CD4-positive, alpha-beta memory T cell (primary cell): ENCODE measurements at places on chromosomes 13 and 19.

GRCh38 chr19:35528218-35529038, at the start of gene SBSN:
Gene SBSN, minus strand, starts transcription at chr19:35528311. Its CDS starts 30 bp downstream, at chr19:35528281.
- no peak for DNase-seq

- DNase-seq: no peak
Observed at GRCh38 chr13:95258619-95259194, 42.5 kb downstream of the ABCC4 start.

- no peak for DNase-seq
Observed at GRCh38 chr13:90055121-90055520, 1292.4 kb upstream of the MIR17HG start.

DNA sequence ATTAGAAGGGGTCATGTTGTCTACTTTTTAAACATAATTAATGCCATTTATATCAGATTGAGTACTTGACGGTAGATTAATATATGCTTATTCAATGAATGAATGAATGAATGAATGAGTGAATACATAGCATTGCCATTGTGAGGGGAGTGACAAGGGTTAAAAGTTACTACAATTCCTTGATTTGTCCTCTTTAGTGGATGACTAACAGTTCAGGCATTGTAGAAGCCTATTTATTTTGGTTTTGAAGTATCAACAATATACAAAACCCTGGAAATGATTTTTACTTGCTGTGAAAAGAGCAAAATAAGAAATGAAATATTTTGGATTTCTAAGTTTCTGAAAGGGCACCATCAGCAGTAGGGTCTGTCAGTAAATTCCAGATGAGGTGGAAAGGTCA, 122.7 kb downstream of the CYSLTR2 start:
- DNase-seq: no peak

- DNase-seq: no peak
Observed at GRCh38 chr13:96218475-96218874, 128.6 kb downstream of the HS6ST3 start.

DNA sequence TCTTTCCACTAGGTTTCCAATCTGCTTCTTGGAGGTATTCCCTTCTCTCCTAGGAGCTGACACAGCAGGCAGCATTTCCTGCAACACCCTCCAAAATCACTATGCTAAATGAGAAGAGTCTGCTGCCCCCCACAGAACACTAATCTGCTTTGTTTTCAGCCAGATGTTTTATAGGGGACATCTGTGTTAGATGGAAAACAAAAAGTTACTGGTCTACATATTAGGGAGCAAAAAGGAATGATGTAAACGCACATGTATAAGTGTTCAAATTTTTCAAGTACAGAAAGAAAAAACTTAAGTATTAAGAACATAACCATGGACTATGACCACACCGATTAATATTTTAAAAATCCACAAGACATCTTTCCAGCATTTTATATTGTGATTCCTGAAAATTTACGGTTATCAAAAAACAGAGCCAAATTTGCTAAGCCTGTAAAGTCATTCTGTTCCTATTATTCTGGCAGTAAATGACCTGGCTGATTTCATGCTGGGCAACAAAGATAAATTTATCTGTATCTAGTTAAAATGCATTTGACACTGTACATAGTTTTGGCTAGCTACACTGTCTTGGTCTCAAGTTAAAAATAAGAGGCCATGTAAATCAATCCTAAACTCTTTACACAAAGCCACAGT, 63.3 kb downstream of the DCLK1 start:
- DNase-seq: no peak

DNA sequence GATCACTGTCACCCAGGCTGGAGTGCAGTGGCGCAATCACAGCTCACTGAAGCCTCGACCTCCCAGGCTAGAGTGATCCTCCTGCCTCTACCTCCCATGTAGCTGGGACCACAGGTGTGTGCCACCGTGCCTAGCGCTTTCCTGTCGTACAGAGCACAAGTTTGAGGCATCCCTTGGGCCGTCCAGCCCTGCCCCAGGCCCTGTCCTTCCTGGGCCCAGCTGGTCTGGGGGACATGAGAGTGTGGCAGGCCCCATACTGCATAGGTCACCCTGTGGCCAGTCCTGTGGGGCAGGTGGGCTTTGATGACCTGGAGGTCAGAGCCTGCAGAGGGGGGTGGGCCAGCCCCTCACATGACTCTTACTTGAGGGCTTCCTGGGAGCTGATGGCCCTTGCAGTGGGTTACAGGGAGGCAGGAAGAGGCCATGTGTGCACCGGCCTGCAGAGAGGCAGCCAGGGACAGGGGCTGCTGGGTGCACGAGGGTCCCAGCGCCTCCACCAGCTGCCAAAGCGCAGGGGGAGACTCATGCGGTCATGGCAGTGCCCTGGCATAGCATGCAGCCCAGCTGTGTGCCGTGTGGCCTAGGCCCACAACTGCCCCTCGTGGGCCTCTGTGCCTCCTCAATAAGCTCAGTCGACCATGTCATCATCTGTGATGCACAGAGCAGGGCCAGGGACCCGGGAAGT, 61.4 kb downstream of the KDM4B start:
- no peak for DNase-seq

DNA sequence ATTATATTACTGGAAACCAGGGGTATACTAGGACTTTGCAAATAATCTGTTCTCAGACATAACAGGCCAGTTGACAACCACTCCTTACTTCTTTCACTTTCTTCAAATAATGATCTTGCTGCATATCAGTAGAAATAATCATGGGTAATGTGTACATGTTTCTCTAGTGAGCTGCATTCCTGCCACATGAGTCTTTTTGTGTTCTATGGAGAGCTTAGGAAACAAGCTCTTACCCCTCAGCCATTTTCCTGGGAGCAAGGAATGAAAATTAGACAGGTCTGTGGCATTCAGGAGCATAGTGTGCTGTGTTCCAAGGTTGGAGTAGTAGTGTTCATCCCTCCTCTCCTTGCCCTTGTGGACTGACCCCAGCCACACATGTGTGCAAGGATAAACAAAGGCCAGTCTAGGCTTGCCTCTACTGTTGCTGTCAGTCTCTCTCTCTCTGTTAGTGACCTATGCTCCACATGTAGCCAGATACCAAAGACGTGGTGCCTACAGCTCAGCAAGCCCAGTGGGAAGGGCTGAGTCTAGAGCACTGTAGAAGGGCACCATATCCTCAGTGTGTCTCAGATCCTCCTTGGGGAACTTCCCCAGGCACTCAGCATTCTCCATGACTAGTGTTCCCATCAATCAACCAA, 11.5 kb upstream of the OXGR1 start:
- DNase-seq: no peak

DNA sequence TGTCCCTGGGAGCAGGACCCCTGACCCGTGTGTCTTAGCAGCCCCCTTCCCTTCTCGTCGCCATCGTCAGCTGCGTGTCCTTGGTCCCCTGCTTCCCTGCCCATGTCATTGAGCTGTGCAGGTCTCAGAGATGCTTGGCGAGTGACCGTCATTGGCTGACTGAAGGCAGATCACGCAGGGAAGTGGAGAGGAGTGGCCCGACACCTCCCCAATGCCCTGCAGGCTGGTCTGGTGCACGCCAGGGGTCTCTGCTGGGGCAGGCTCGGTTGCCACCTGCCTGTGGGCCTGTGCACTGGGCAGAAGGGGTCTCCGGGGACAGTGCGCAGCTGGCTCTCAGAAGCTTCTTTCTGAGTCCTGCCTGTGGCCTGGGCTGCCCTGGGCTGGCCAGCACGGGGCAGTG, 6.2 kb downstream of the GNA11 start:
- no peak for DNase-seq

GRCh38 chr19:34503531-34504272, 22.1 kb downstream of the WTIP start:
- DNase-seq: no peak

DNA sequence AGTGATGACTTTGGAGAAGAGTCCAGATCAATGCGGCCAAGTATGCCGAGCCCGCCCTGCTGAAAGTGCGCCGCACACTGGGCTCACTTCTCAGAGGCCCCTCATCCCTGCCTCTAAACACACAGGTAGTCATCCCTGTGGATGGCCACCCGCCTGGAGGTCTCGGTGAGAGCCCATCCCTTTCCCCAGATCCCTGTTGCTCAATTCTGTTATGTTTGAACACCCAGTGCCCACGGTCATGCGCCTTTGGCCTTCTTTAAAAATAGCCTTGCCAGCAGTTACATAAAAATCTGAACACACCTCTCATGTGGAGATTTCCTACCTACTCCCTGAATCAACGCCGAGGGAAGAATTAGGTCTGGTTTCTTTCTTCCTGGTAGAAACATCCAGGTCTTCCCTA, 11.9 kb downstream of the ELAVL1 start:
- no peak for DNase-seq

DNA sequence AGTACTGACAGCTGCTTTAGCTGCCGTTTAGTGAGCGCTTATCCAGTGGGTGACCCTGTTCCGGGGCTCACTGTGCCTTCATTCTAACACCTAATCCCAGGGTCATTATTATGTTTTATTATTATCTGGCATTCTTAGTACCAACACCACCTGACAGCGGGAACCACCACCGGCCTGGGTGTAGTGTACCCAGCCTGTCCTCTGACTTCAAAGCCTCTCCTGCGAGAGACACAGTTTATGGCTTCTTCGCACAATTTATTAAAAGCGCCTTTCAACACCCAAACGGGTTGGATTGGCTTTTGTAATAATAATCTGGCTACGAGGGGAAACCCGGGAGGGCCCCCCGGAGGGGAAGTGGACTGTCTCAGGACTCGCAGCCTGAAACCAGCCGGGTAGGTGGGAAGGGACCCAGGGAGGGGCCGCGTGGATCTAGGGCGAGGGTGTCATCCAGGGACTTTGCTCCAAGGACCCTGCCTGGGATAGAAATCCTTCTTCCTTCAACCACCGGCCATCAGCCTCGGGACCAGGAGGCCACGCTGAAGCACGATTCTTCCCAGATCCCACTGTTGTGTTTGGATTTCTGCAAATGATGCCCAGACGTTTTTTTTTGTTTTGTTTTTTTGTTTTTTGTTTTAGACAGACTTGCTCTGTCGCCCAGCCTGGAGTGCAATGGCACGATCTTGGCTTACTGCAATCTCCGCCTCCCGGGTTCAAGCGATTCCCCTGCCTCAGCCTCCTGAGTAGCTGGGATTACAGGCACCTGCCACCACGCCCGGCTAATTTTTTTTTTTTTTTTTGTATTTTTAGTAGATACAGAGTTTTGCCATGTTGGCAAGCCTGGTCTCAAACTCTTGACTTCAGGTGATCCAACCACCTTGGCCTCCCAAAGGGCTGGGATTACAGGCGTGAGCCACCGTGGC, 1.6 kb upstream of the ZBTB7A start:
- peak; percentile 33 for DNase-seq

- no peak for DNase-seq
Observed at GRCh38 chr19:9295411-9295849, 14.2 kb downstream of the ZNF699 start.

DNA sequence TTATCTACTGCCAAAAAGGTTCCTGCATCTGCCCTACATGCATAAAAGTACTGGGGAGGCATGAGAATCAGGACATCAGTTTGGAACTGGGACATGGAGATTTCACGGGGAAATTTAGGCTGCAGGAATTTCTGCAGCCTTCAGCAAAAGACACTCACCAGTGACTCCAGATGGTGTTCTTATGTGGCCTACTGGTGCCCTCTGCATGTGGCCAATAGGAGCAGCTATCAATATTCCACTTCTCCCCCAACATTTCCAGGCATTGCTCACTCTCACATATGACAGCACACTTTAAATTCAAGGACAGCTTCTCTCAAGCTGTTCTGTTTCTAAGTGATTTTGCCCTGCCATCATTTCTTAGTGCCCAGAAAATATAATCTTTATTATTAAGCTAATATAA, 570.5 kb upstream of the ARGLU1 start:
- no peak for DNase-seq

DNA sequence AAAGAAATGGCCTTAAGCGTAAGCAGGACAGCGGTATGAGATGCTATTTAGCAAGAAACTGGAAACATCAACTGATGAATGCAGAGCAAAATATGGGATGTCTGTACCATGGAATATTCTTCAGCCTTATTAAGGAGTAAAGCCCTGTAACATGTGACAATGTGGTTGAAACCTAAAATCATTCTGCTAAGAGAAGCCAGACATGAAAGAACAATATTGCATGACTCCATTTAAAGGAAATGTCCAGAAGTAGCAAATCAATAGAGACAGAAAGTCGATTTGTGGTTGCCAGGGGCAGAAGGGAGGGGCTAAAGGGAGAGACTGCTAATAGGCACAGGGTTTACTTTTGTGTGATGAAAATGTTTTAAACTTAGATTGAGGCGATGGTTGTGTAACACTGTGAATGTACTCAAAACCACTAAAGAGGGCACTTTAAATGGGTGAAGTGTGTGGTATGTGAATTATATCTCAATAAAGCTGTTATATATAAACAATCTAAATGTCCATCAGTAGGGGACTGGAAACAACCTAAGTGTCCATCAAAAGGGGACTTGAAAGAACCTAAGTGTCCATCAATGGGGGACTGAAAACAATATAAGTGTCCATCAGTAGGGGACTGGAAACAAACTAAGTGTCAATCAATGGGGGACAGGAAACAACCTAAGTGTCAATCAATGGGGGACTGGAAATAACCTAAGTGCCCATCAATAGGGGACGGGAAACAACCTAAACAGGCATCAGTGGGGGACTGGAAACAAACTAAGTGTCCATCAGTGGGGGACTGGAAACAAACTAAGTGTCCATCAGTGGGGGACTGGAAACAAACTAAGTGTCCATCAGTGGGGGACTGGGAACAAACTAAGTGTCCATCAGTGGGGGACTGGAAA, 45.4 kb downstream of the CCL25 start:
- no peak for DNase-seq

DNA sequence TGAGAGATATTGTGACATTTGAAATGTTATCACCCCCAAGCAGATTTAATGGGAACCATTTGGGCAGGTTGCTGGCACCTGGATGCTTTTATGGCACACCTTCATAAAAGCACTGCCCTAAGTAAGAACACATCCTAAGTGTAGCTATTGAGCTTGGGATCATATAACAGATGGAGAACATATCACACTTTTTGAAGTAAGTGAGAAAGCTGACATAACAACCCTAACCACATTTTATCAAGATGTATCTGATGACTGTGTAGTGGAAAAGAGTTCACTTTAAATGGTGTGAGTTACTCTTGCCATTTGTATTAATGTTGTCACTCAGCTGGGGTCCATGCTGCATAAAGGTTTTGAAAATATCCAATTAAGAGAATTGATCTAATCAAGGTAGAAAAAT, 287.9 kb downstream of the DCLK1 start:
- no peak for DNase-seq

- no peak for DNase-seq
Observed at GRCh38 chr19:56572589-56572988, 5.3 kb downstream of the ZNF470 start.
